NCI-H446 treated with DMSO at 0.1 percent for 48 hours (cell line): ENCODE measurements at places on chromosomes 12 and 14.
A peak's percentile ranks its signal among the peaks of the same experiment; 100 is the strongest.

GRCh38 chr12:123761841-123762714 lies at the start of gene DNAH10:
DNAH10 (plus strand) TSS chr12:123762301; CDS start chr12:123762337, 36 bp downstream.
- DNase-seq, result no peak

- peak; percentile 80 for DNase-seq
Observed at GRCh38 chr12:96489392-96490056, at the start of gene CFAP54. CFAP54 (plus strand) TSS chr12:96489577; CDS start chr12:96489610, 33 bp downstream.

DNA sequence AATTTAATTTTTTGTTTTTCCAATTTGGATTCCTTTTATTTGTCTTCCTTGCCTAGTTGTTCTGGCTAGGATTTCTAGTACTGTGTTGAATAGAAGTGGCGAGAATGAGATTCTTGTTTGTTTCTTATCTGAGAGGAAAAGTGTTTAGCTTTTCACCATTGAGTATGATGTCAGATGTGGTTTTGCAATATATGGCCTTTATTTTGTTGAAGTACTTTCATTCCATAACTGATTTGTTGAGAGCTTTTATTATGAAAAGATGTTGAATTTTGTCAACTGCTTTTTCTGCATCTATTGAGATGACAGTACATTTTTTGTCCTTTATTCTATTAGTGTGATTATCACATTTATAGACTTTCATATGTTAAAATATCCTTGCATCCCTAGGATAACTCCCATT lies 462.0 kb downstream of the CCDC91 start:
- DNase-seq, result no peak

GRCh38 chr12:52740584-52740983 lies 36.6 kb downstream of the KRT76 start:
- peak; percentile 1 for DNase-seq

- DNase-seq, result no peak
Observed at GRCh38 chr14:81102217-81102616, 118.5 kb downstream of the GTF2A1 start.
